Kidney (tissue), 22 donors: ENCODE measurements at places on chromosomes 6 and 20. TPM values are rescaled to one million over a fixed set of nuclear protein-coding genes. Genes with fewer than 3 reads are reported as not detected.

GRCh38 chr6:51098791-51099190 is 280.1 kb downstream of the TFAP2B start:
- H3K27ac ChIP-seq: no peak overlapping the region
- no peak overlapping the region for H3K4me3 ChIP-seq
- no peaks in the 10 kb centered on the region for H3K27me3 ChIP-seq
- H3K4me1 ChIP-seq: no peaks in the 10 kb centered on the region
- H3K36me3 ChIP-seq: no peaks in the 10 kb centered on the region

- H3K4me3 ChIP-seq: no peak overlapping the region
- no peak overlapping the region for H3K27ac ChIP-seq
- no peaks in the 10 kb centered on the region for H3K27me3 ChIP-seq
- no peaks in the 10 kb centered on the region for H3K4me1 ChIP-seq
Observed at GRCh38 chr6:73731285-73731684, 35.3 kb downstream of the CD109 start.

DNA sequence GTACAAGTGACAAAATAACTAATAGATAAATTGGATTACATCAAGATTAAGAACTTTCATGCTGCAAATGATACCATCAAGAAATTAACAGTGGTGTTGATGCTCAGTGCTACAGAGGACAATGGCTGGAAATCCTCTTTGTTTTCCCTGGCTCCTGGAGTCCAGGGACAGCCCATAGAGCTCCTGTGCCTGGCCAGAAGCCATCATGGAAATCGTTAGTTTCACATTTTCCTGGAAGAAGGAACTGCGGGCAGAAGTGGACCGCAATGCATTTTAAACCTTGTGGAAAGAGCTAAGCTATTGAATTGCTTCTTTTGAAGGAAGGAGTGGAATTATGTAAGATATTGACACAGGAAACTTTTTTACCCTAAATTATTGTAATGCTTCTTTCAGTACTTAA is 276.0 kb downstream of the GJA1 start:
- H3K36me3 ChIP-seq: no peaks in the 10 kb centered on the region
- DNase-seq: no peak
- H3K4me1 ChIP-seq: no peaks in the 10 kb centered on the region
- H3K27me3 ChIP-seq: no peaks in the 10 kb centered on the region

DNA sequence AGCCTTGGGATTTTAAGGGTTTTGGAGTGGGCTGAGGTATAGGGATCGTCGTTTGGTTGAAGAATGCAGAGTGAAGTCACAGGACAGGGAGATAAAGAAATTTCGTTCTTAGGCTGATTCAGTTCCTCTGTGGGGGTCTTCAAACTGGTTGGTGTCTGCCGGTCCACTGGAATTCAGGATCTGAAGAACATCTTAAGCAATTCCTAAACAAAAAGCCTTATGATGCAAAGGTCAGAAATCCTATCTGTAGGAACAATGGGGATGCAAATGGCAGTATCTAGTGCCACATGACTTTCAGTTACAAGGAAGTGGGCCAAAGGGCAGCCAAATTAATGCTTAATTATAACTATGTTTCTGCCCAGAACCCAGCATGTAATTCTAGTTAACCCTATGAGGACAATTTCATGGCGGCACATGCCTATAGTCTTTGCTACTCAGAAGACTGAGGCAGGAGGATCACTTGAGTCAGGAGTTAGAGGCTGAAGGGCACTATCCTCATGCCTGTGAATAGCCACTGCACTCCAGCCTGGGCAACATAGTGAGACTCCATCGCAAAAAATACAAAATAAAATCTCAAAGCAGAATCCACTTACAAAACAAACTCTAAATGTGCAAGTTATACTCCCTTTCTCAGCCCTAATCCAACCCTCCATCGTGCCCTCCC is 4.6 kb upstream of the SLC2A10 start:
- no peaks in the 10 kb centered on the region for H3K4me1 ChIP-seq
- H3K36me3 ChIP-seq: no peaks in the 10 kb centered on the region
- no peak for DNase-seq
- no peak overlapping the region for H3K4me3 ChIP-seq
- no peak overlapping the region for H3K27ac ChIP-seq

NR2E1 gene
- not detected for total RNA-seq

DNA sequence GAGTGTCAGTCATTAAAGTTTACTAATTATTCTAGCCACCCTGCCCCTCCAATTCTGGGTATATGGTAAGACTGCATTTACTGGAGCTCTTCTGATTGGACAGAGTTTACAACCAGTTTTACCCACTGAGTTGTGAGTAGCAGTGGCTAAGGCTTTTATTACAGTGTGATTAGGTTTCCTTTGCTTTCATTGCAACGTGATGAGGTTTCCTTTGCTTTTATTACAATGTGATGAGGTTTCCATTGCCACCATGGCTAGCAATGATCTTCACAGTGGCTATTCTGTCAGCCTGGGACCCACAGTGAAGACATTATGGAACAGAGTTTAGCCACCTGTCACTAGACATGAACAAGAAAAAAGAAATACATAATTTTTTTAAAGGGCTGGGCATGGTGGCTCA is 710.2 kb upstream of the FLRT3 start:
- no peaks in the 10 kb centered on the region for H3K4me1 ChIP-seq
- no peak overlapping the region for H3K27ac ChIP-seq
- no peak for DNase-seq
- no peaks in the 10 kb centered on the region for H3K27me3 ChIP-seq

CAGE1 gene
- not detected for total RNA-seq

DNA sequence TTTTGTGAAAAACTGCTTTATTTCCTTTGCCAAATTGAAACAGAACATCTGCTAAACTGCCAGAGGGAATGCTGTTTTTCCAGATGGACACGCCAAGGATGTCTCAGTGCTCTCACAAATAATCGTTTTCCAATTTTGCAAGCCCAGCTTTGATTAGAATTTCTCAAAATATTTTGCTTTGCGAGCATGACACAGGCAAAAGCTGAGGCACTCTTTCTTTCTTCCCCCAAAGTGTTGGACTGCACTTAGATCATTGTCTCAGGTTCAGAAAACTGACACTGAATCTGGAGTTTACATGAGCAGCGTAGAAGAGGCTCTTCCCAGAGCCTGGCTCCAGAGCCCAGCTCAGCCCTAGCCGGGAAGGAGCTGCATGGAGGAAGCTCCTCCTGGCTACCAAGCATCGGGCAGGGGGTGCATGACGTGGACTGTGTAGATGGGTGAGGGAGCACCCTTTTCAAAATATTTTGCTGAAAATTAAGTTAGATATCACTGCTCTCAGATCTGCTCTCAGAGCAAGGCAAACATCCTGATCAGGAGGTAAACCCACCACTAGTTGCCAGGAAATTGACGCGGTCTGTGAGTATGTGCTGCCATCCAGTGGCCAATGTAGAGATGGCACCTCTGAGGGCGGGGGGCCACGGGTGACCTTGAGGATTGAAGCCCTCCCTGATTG is 107.5 kb downstream of the SLC22A3 start:
- no peak overlapping the region for H3K27ac ChIP-seq

- H3K4me3 ChIP-seq: no peak overlapping the region
- no peak overlapping the region for H3K27ac ChIP-seq
- H3K36me3 ChIP-seq: no peaks in the 10 kb centered on the region
Observed at GRCh38 chr6:40611434-40611833, 24.3 kb upstream of the LRFN2 start.

GRCh38 chr20:34525709-34526416 is 9.6 kb downstream of the DYNLRB1 start:
- no peak overlapping the region for H3K4me3 ChIP-seq
- H3K27me3 ChIP-seq: no peaks in the 10 kb centered on the region
- H3K4me1 ChIP-seq: peaks cover 28% of the 10 kb centered on the region
- H3K36me3 ChIP-seq: peaks cover 37% of the 10 kb centered on the region
